ENCODE measurements at places on chromosomes 7 and 10.

DNA sequence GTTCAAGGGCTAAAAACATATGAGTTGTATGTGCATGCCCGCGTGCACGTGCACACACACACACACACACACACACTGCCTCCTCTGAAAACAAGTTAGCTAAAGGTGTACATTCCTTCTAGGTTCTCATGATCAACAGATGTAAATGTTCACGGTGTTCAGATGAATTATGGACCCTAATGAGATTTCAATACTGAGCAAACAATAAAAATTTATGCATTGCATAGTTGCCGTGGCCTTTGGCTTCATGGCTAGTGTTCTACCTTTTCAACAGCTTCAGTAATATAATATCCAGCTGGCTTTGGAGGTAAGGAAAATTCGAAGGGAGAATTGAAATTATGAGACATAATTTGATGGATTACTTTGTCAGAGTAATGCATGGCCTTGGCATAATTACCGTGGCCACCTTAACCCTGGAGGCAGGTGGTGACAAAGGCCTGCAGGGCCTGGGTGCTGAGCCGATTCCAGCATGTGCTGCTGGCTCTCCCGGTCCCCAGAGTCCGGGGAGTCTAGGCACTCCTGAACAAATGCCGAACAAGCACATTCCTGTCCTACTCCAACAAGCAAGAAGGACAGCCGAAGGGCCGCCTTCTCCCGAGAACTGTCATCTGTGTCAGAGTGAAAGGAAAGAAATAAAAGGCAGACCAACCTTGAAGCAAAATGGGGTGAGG lies 166.6 kb upstream of the TCF7L2 start:
- DNase-seq = no peak

DNA sequence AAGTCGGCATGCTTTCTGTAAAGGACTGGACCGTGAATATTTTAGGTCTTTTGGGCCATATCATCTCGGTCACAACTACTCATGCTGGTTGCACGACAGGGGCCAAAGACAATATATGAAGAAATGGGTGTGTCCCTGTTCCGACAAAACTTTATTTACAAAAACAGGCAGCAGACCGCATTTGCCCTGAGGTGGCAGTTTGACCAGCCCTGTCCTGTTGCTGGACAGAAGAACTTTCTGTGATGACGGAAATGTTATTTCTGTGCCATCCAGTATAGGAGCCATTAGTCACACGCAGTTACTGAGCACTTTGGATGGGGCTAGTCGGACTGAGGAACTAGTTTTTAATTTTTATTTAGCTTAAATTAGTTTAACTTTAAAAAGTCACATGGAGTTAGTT lies 112.8 kb upstream of the CARD11 start:
- DNase-seq = no peak

DNA sequence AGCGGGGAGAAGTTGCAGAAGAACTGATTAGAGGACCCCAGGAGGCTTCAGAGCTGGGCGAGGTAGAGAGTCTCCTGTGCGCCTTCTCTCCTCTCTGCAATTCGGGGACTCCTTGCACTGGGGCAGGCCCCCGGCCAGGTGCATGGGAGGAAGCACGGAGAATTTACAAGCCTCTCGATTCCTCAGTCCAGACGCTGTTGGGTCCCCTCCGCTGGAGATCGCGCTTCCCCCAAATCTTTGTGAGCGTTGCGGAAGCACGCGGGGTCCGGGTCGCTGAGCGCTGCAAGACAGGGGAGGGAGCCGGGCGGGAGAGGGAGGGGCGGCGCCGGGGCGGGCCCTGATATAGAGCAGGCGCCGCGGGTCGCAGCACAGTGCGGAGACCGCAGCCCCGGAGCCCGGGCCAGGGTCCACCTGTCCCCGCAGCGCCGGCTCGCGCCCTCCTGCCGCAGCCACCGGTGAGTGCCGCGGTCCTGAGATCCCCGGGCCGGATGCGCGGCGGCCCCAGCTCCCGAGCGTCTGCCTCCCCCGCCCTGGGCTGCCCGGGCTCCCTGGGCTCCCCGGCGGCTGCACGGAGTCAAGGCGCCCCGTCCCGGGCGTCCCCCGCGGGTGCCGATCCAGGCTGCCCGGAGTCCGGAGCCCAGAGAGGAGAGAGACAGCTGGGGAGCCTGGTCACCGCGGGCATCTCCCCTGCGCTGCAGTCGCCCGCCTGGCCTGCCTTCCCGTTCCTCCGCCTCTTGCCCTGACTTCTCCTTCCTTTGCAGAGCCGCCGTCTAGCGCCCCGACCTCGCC lies at the start of gene PLAU:
Gene PLAU (plus strand): TSS at position 369 of the 789 bp plus-strand sequence. CDS start 424 bp downstream, outside the sequence.
- no peak for DNase-seq

GRCh38 chr7:55277916-55278315 lies 87.2 kb upstream of the LANCL2 start:
- DNase-seq = no peak

DNA sequence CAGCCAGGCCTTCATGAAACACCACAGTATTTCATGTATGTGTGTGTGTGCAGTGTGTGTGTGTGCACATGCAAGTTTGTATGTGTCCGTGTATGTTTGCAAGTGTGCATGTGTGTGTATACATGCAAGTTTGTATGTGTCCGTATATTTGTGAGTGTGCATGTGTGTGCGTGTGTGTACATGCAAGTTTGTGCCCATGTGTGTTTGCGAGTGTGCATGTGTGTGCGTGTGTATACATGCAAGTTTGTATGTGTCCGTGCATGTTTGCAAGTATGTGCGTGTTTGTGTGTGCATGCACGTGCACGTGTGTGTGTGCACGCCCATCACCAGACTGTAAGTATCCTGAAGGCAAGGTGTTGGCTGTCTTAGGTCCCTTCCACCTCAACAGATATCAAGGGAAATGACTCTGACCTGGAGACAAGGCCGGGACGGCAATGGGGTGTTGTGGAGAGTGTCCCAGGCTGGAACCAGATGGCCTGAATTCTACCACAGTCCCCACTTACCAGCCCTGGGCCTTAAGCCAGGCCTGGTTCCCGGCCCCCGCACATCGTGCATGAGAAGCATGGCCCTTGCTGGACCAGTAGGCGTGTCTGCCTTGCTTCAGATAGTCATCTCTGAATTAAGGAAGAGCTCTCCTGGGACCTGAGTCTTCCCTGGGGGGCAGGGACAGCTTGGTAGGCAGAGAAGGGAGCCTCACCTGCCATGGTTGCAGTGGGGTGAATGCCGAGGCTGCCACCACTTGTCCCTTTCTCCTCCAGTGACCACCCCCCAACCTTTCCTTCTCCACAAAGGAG lies 140.0 kb downstream of the GRK5 start:
- no peak for DNase-seq

DNA sequence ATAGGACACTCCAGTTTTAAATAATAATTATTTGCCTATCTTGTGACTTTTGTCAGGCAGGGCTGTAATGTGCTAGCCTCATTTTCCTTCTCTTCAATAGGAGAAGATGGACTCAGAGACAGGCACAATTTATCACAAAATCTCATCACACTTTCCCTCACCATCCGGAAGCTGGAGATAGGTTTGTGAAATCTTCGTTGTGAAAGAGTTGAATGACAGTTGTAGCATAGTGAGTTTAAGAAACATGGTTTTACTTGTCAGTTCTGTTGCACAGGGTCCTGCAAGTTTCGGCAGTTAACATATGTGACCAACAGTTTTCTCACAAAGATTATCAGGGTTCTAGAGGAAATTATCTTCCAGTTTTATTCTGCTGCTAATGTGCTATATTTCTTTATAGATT lies 37.7 kb upstream of the MAP3K8 start:
- DNase-seq = no peak

- DNase-seq = no peak
Measured at GRCh38 chr7:157205438-157205837, 66.7 kb downstream of the UBE3C start.

DNA sequence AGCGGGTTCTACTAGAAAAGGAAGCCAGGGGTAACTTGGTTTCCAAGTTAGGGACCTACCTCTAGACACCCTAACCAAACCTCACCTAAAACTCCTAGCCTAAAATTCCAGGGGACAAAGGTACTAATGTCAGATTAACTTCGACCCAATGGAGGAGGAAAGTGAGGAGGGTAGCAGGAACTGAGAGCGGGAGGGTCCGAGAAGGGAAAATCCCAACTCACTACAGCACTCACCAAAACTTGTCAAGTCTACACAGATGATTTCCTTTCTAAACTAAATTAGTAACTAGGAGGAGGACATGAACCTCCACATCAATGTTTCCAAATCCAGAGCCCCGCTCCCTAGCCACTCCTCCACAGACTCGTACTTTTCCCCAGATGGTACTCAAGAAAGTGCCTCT lies 22.6 kb downstream of the CHCHD3 start:
- DNase-seq = no peak

- no peak for DNase-seq
Measured at GRCh38 chr10:52757773-52758172, 14.8 kb downstream of the MBL2 start.

DNA sequence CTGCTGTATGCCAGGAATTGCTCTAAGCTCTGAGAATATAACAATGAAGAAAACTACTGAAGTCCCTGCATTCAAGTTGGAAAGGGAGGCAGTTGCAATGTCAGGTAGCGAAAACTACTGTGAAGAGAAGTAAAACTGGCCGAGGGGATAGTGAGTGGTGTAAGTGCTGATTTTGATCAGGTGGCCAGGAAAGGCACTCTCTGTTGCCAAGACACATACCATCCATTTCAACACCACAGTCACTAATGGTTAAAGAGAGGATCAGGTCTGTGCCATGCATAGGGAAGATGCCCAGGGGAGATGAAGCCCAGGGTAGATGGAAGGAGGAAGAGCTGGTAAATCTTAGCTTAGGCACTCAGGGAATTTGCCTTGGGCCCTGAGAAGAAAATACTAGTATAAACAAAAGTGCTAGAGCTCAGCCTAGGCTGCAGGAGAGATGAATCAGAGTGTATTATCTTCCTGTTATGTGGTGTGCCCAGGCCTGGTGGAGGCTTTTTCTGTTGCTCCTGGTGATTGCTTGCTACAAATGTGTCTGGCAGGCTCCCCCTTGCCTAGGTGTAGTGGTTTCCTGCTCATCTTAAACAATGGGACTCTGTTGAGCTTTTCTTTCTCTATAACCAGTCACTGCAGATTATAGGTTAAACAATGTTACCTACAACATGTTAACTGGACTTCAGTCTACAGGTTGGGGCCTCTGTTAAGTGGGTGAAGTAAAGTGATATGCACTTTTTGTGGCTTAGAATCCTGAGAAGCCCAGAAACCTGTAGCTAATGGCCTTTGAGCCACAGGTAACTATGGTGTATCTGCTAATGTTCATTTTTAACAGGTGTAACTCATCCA lies 125.5 kb downstream of the LRRC4 start:
- DNase-seq = no peak

DNA sequence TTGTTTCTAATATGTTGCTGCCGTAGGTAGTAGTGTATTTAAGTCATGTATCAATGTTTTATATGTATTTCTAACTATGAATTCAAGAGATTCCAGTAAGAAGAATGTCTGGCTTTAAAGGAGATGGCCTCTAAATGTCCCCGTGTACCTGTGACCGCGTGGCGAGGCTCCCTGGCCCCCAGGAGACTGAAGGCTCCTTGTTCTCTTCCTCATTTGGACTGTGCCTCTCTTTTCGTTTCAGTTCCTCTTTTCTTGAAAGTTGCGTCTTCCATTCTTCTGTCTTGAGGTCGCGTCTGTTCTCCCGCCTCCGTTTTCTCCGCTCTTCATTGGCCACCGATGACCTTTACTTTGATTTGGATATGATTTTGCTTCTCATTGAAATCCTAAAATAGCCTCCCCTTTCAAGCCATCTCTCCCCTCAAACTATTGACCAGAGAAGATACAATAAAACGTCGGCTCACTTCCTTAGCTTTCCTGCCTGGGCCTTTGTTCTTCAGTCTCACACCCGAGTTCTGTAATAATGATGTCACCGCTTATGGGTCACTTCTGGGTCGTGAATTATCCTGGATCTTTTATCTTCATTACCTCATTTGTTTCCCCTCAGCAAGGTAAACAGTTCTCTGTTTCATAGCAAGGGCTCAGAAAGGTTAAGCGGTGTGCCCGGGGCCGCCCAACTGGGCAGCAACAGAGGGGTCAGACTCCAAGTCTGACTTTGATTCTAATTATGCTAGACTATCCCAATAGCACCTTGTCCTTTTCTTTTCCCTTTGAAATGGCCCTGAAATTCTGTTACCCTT lies 28.7 kb downstream of the WIPI2 start:
- no peak for DNase-seq

DNA sequence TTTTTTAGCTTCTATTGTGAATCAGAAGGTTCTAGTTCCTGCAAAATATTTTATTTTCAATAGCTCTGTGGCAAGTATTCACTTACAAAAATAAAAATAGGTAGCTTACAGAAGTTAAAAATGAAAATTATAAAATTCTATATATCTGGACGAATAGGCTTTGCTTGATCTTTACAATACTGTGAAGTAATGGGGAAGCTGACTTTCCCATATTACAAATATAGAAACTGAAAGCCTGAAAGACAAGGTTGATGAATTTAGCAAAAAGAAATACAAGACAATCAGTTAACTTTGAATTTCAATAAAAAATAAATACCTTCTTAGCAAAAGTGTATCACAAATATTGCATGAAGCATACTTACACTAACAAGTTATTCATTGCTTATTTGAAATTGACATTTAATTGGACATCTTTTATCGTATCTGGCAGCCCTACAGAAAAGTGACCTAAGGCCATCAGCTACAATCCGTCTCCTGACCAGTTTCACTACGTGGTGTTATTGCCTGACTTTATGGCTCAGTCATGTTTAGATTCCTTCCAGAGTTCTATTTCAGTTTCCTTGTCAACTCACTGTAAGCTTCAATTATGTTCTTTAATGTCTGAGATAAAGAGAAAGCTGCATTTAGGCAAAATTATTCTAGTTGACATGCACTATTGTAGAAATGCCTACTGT lies 310.5 kb upstream of the HGF start:
- DNase-seq = no peak

All from hematopoietic multipotent progenitor cell treated with erythropoietin and hydrocortisone succinate and interleukin-3 and kit ligand, for 17 days (in vitro differentiated cells).